ENCODE measurements at places on chromosomes 13 and 19.

GRCh38 chr19:49793561-49793840, 19.6 kb downstream of the FUZ start:
- DNase-seq: no peak

DNA sequence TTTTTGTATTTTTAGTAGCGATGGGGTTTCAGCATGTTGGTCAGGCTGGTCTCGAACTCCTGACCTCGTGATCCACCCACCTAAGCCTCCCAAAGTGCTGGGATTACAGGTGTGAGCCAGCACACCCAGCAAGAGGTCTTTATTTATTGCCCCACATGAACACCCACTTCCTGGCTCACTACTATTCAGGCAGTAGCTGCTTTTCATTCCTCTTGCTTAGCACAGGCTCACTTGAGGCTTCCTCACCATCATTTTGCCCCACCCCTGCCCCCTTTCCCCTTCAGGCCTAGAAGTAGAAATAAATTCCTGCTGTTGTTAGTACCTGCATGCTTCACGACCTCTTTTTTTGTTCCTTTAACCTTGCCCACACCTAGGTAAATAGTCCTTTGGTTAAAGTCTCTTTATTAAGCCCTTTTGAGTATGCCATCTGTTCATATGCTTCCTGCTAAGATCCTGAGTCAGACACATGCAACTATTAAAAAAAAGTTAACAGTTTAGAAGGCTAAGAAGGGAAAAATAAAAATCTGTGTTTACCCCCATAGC, 33.5 kb upstream of the ITM2B start:
- no peak for DNase-seq

GRCh38 chr13:29481603-29482002, 113.9 kb downstream of the SLC7A1 start:
- no peak for DNase-seq

GRCh38 chr13:95030821-95031343, 270.4 kb downstream of the ABCC4 start:
- no peak for DNase-seq

All from iPS-NIHi11 (cell line).